ENCODE measurements at places on chromosomes 4 and X.

- DNase-seq = no peak
Observed at GRCh38 chr4:39898015-39898414, 79.7 kb downstream of the PDS5A start.

DNA sequence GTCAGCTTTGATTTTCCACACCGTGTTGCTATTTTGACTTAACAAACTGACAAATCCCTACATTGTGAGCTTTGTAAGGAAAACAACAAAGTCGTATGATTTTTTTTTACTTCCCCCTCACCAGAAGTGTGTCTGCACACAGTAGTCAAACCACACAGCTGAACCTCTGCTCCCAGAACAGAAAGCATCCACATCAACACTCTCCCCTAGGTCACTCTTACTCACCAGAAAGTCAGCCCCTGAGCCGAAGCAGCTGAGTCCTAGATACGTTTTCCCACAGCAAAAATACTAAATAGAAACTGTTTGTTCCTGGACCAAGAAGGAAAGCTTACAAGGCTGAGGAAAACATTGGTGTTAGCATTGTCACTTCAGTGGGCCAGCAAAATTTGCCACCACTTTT is 305.7 kb downstream of the DHX15 start:
- no peak for DNase-seq

DNA sequence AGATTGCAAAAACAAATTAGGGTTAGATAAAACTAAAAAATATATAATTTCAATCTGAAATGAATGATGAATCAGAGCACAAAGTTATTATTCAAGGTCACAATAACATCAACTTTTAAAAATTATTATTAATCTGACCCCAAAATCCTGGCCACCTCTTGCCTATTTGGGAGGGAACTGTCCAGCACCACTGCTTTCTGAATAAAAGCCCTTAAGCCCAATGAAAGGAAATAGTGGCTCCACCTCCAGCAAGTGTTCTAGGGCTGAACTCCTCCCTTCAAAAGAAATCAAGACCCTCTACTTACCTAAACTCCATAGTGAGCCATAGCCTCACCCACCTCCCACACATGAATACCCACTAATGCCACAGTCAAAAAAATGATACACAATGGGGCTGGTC is 208.2 kb downstream of the PARM1 start:
- no peak for DNase-seq

GRCh38 chr4:117577686-117578311 is 456.5 kb upstream of the NDST3 start:
- DNase-seq = no peak

GRCh38 chr4:128916832-128917231 is 107.3 kb downstream of the JADE1 start:
- DNase-seq = no peak

- no peak for DNase-seq
Observed at GRCh38 chr4:158496030-158496741, 25.5 kb upstream of the RXFP1 start.

- DNase-seq = no peak
Observed at GRCh38 chr4:11625211-11625610, 196.5 kb upstream of the HS3ST1 start.

GRCh38 chr4:149738156-149738555 is 77.5 kb downstream of the IQCM start:
- DNase-seq = no peak

- no peak for DNase-seq
Observed at GRCh38 chrX:102042372-102043325, 82.8 kb upstream of the TCEAL2 start.

- DNase-seq = no peak
Observed at GRCh38 chr4:153036931-153037482, 100.9 kb downstream of the FHDC1 start.

- no peak for DNase-seq
Observed at GRCh38 chrX:44447214-44447613, 95.4 kb downstream of the FUNDC1 start.

DNA sequence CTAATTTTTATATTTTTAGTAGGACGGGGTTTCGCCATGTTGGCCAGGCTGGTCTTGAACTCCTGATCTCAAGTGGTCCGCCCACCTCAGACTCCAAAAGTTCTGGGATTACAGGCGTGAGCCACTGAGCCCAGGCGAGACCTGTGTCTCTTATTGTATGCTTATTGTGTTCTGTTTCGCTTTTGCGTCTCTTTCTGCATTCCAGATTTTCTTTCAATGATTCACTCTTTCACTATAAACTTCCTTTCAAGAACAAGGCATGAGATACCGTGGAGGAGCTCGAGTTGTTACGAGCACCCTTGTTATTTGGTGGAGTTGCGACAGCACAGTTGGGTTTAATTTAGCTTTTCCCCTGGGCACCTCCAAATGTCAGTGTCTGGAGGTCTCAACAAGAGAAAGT is 366.7 kb upstream of the FAT1 start:
- no peak for DNase-seq

GRCh38 chrX:499870-500364 is 113.2 kb upstream of the PPP2R3B start:
- no peak for DNase-seq

DNA sequence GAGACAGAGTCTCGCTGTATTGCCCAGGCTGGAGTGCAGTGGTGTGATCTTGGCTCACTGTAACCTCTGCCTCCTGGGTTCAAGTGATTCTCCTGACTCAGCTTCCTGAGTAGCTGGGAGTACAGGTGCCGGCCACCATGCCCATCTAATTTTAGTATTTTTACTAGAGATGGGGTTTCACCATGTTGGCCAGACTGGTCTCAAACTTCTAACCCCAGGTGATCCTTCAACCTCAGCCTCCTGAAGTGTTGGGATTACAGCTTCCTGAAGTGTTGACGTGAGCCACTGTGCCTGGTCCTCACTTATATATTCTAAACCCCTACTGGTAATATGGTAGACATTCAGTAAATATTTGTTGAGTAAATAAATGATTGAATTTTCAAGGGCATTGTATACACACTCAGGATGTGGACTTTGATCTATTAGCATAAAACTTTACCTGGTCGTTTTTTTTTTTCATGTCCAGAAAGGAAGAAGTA is 33.0 kb downstream of the MTHFD2L start:
- no peak for DNase-seq

- DNase-seq = no peak
Observed at GRCh38 chr4:26010304-26010703, 96.3 kb downstream of the SMIM20 start.

- peak; percentile 3 for DNase-seq
Observed at GRCh38 chr4:68581383-68582338, 5.5 kb upstream of the UGT2B17 start.

DNA sequence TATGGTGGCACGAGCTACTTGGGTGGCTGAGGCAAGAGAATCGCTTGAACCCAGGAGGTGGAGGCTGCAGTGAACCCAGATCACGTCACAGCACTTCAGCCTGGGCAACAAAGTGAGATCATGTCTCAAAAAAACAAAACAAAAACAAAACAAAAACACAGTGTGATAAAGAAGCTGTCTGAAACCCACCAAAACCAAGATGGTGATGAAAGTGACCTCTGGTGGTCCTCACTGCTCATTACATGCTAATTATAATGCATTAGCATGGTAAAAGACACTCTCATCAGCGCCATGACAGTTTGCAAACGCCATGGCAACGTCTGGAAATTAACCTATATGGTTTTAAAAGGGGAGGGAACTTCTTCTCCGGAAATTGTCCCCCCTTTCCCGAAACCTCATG is 29.4 kb upstream of the OPHN1 start:
- DNase-seq = peak; percentile 16

DNA sequence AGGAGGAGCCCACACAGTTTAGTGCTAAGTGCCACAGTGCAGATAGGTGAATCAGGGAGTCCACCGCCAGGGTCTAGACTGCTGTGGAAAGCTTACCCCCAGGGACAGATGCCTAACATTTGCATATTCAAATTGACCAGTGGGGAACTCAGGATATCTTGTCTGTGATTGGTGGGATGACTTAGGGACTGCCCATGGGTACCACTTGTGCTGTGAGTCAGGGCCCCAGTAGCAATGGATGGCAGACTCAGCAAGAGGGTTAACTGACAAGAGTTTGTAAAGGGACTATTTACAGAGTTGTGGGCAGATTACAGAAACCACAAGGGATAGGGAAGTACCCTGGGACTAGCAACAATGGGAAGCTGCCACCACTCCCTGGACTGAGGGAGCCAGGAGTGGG is 282.1 kb downstream of the BCOR start:
- no peak for DNase-seq

DNA sequence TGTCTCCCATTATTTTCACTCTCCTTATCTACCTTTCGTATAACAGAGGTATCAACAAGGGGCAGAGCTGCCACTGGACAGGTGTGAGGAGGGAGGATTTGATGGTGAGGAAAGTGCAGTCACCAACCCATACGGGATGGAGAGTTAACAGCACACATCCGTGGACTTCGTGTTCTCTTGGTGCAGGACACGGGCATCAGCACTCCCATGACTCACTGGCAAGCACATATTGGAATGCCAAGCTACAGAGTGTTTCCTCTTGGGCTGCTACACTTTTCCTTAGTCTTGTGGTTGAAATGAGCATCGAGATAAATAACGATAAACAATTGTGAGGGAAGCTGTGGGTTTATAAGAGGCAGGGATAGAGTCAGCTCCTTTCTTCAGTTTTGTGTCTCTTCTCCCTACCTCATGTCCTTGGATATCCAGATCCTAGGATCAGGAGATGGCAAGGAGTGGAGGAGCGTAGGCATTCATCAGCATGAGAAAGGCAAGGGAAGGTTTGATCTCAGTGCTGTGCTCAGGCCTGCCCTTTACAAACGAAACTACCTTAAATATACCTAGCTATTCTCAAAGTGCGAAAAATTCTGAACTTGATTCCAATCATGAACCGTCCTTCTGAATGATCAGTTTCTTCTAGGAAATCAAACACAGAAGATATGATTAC is 96.3 kb downstream of the ZNF827 start:
- no peak for DNase-seq

- DNase-seq = no peak
Observed at GRCh38 chr4:37879365-37879764, 11.5 kb upstream of the TBC1D1 start.

GRCh38 chr4:121728798-121729226 is 32.0 kb upstream of the ANXA5 start:
- DNase-seq = no peak

DNA sequence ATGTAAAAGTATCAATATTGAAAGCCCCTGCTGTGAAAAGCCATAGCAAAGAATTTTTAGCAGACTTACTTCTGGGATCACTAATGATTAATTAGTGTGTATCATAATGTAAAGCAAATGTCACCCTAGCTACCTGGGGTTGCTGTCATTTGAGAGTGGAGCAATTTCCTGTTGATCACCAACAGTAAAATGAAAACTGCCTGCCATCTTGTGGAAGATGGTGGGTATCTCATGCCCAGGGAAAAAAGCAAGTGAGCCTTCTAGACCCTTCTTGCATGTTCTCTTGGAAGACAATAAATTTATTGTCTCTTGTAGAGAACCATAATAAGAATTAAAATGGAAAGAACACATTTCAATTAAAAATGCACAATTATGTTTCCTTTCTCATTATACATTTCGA is 360.2 kb downstream of the ZIC3 start:
- no peak for DNase-seq

- DNase-seq = no peak
Observed at GRCh38 chrX:134443461-134443860, 16.5 kb upstream of the HPRT1 start.

DNA sequence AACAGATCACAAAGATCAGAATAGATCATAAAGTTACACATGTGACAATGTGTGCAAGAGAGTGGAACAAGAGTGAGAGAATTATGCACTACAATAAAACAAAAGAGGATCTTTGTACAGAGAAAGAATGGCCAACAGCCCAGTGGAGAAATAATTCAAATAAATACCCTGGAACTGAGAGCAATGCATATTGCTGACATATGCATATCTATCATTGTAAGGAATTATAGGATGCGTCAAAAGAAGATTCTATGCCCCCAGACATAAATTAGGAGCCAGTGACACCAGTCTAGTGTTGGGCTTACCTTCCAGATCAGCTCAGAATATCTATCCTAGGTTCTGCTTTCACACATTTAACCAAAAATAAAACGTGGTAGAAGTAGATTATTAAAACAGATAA is 320.1 kb upstream of the VCX start:
- no peak for DNase-seq

DNA sequence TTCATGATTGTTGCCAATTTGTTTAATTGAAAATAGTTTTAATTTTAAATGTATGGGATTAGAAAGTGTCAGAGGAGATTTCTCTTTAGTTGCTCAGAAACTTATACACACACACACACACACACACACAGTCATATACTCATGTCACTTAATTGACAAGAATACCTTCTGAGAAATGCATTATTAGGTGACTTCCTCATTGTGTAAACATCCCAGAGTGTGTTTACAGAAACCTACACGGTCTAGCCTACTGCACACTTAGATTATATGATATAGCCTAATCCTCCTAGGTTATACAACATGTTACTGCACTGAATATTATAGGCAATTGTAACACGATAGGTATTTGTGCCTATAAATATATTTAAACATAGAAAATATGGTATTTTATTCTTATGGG is 1327.4 kb downstream of the FSTL5 start:
- DNase-seq = no peak

- DNase-seq = no peak
Observed at GRCh38 chrX:135481696-135482179, 38.7 kb upstream of the INTS6L start.

GRCh38 chrX:154724993-154725756 is 25.7 kb downstream of the GAB3 start:
- no peak for DNase-seq

DNA sequence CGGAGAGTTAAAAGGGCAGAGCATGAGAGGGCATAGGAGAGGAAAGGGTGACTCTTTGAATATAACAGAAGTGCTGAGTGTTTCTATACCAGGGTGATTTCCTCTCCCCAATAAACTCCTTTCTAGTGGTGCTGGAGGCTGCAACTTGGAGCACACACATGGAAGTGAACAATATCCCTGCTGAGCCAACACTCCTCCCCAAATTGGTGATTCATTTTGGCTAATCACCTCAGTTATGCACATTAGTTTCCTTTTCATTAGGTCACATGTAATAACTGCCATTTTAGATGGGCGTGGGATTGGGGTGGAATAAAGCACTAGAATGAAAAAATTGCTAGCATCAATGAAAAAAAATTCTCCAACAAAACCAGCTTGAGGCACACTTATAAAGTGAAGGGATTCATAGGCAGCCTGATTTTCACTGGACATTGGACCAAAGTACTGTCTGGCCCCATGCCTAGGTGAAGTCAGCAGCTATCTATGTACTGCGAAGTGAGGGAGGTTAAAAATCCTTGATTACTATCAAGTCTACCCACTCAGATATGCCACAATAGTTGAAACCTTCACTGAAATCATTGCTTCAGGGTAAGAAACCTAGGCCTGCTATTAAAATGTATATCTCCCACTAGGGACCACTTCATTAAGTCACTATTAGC is 174.0 kb downstream of the GLUD2 start:
- no peak for DNase-seq

- DNase-seq = no peak
Observed at GRCh38 chrX:45596188-45596808, 395.6 kb upstream of the DIPK2B start.

- DNase-seq = no peak
Observed at GRCh38 chrX:19512961-19513360, 2.3 kb downstream of the MAP3K15 start.
